Pons (tissue), 1 donor: ENCODE measurements at places on chromosomes 12 and 14.
A peak's percentile ranks its signal among the peaks of the same experiment; 100 is the strongest.

DNA sequence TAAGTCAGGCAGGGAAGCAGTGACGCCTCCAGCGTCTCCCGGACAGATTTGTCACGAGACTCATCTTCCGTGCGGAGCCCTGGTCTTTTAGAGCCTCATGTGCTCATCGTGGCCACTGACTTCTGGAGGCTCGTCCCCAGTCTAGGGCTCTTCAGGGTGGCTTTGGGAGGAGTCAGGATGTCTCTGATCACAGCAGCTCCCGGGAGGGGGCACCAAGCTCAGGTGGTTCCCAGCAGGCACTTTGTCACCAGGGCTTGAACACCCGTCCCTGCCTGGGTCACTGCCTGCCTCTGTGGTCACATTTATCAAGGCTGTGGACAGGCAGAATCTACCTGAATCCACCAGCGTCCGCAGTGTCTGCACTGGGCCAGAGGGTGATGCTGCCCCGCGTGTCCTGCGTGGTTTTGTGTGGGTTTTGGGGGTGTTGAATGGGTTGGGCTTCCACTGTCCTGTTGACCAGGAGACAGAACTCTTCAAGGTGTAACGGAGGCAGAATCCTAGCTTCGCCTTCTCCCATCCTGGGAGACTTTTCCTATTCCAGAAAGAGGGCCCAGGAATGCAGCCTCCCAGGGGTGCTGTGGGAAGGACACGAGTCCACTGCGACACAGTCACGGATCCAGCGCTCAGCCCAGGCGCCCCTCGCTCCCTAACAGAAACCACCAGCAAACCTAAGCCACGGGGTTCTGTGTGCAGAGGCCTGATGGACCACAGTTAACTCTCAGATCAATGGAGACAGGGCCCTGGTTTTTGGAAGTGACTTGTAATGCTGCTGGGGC lies 132.3 kb downstream of the ADGRD1 start:
- no peak for DNase-seq

DNA sequence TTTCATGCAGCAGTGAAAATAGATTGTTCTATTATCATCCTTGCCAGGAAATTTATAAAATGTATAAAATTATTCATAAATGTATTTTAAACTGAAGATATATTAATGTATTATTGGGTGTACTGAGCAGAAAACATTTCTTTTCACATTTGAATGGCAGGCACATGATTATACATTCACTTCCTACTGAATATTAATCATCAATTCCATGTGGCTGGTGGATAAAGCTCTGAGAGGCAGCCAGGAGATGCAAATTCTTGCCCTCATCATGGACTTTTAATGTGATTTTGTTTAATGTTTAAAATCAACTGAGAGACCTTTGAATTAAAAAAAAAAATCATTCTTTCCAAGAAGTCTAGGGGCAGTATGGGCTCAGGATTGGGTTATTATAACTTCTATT lies 40.8 kb downstream of the ANO6 start:
- DNase-seq: no peak

DNA sequence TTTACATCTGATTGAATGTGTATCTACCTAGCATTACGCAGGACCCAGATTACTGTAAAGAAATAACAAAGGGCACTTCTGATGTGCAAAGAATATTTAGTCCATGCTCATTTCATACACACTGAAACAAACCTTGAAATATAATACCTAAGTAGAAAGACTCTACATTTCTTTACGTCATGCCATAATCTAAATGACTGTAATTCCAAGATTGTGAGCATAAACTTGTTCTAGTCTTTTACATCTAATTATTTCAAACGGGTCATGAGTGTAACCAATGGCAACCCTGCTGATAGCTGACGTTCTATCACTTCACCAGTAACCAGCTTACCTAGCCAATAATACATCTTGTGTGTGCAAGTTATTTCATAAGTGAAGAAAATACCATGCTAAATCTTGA lies 433.8 kb downstream of the PRKD1 start:
- no peak for DNase-seq

DNA sequence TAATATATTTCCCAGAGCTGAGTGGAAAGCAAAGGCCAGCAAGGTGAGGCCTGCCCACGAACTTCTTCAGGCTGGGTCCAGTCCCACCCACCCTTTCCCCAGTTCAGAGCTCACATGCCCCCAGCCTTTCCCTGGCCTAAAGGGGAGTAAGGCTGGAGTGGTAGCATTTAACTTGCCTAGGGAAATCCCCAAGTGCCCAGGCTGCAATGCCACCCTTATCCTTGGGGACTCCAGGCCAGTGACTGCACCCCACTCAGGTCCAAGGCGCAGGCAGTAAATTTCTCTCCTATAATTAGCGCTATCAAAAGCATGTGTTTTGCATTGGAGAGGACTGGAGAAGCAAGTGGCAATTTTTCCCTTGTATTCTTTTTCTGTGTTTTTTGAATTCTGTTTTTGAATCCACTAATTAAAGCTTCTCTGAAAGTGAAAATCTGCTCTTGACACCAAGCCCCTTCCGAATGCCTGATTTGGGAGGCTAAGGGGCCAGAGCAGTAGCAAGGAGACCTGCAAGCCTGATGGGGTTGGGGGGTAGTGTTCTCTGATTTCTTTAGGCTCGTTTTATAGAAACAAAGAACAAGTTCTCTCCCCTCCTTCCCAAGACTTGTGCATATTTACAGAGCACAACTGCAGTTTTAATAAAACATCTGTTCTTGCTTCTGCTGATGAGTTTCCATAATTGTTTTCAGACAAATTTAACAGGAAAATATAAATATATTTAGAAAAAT lies 3.5 kb upstream of the HOXC6 start:
- no peak for DNase-seq

DNA sequence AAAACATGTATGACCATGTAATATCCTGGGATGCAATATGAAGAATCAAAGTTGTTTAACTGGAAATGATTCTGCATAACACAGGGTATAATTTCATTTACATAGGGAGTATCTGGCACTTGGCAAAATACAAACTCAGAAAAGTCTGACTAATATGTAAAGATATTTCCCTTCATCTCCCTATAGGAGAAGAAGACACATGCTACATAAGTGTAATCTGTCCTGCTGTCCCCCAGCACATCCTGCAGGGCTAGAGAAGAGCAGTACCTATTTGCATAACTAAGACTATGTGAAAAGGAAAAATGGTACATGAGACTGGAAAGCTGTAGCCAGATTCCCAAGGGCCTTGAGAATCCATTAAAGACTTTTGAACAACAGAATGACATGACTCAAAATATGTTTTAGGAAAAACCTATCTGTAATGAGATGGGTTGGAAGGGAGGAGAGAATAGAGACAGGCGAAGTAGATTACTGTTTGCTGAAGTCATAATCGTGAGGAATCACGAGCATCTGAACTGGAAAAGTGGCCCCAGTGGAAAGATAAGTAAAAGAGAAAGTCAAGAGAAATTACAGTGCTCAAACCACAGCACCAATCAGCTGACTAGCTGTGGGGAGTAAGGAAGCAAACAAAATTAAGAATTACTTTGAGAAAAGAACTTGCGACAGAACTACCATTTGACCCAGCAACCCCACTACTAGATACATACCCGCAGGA lies 155.1 kb upstream of the HMGA2 start:
- no peak for DNase-seq

DNA sequence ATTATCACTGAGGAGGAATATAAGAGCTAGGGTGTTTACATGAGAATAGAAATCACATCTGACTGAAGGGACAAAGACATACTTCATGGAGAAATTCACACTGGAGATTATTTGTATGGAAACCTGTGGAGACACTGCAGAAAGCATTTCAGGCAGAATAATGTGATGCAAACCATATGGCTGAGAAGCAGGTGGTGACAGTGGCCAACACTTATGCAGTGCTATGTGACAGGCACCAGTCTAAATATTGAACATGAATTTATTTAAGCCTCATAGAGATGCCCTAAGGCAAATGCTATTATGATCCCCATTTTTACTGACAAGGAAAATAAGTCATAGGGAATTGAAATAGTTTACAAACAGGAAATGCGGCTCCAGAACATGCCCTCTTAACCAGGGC lies 16.2 kb downstream of the ALG10B start:
- no peak for DNase-seq

- DNase-seq: no peak
These were observed 110.0 kb upstream of the ARHGAP5 start for GRCh38 chr14:31966896-31967668.

DNA sequence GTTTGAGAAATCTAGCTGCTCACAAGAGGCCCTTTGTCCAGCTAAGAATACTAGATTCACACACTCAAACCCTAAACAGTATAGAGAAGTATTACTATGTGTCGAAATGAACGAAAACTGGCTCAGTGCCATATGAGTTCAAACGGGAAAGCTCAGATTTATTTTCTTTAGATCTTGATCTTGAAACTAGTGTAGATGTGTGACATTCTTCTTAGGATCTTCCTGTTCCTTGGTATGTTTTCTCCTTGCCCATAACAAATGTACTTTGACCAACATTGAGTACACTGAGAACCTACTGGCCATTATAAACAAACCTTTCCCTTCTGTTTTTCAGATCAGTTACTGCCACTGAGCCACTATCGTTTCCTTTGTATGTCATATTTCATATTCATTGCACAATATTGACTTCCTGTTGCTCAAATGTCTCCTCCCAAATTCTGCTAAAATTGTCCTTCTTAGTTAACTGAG lies 21.3 kb downstream of the MYBPC1 start:
- peak; percentile 16 for DNase-seq

DNA sequence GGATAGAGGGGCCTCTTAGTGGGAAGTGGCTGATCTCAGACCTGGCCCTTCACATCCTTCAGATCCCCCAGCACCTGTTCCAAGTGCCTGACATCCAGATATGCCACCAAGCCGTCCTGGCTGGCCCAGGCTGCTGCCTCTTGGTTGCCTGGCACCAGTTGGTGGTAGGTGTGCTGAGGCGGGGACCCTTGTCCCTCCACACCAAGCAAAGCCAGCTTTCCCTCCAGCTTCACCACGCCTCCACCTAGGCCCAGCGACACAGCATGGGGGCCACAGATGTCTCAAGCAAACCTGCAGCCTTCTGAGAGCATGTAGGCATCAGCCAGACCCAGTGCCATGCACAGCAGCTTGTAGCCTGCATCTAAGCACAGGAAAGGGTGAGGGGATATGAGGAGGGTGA lies 3.5 kb upstream of the CD63 start:
- no peak for DNase-seq
